GM23338 (cell line): ENCODE measurements at places on chromosomes 1 and 21. TPM values are rescaled to one million over a fixed set of nuclear protein-coding genes. Genes with fewer than 3 reads are reported as not detected.

The COL8A2 gene
- 4.9 and 5.0 TPM in 2 replicates for total RNA-seq

The GJB3 gene
- 0.31 and 0.50 TPM in 2 replicates for total RNA-seq

The CACNA1S gene
- total RNA-seq, result 0.03 and 0.04 TPM in 2 replicates

The LAMB3 gene
- total RNA-seq, result 0.52 and 0.93 TPM in 2 replicates

The SLC1A7 gene
- total RNA-seq, result not detected in 2 replicates

The KRTAP19-3 gene
- not detected in 2 replicates for total RNA-seq

The TRNP1 gene
- 54.3 and 69.3 TPM in 2 replicates for total RNA-seq

The PRRX1 gene
- not detected in 2 replicates for total RNA-seq

The YBEY gene
- 31.8 and 33.0 TPM in 2 replicates for total RNA-seq

The NDUFV3 gene
- total RNA-seq, result 42.4 and 51.5 TPM in 2 replicates

The SPRR1A gene
- total RNA-seq, result not detected in 2 replicates
